NCI-H345 (cell line): ENCODE measurements at places on chromosomes 11 and 22.

- DNase-seq: no peak
Measured at GRCh38 chr11:86421946-86422345, 47.3 kb downstream of the CCDC81 start.

DNA sequence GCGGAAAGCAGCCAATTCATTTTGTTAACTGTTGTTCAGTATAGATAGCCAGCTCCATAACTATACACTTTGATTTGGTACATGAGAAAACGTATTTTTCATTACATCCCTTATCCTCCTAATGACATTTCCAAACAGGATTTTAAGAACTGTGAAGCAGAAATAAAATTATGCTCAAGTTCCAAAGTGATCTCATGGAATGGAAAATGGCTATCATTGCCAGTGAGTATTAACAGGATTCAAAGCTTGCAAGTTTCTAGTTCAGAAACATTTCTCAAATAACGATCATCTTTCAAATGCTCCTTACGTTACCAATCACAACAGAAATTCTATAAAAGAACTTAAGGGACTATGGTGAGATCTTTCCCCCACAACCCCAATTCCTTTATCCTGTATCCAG is 53.7 kb downstream of the CADM1 start:
- no peak for DNase-seq

DNA sequence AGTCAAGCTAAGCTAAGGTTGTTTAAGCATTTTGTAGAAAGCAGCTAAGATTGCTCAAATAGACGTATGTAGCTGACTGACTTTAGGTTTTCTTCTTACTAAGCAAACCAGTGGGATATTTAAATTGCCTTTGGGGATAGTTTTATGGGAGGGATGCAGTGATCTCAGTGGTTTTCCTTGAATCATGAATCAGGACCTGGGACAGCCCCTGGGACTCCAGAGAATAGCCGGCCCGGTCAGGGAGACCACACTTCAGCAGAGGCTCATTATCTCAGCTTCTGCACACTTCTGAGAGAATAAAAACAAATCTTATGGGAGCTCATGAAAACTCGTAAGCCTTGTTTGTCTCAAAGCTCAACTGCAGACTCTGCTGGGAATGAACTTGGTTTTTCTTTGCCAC is at the start of gene OR9I1:
Gene OR9I1 (minus strand): TSS at position 62 of the 400 bp plus-strand sequence. CDS start 6,086 bp downstream, outside the sequence.
- DNase-seq: no peak

DNA sequence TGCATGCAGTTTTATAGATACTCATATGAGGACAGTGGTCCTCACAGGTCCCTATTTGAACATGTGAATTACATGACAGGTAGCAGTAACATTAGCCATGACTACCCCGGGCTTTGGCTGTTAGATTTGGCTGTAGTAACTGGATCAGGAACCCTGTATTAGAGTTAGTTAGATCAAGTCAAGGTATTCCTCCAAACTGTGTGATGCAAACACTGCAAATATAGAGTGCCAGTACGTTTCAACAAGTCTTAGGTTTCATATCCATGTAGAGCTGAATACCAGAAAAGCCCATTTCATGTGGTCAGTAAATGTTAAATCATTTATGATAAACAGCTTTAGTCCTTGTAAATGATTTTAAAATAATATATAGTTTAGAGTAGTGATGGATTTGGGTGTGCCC is 29.5 kb upstream of the PITPNB start:
- no peak for DNase-seq

DNA sequence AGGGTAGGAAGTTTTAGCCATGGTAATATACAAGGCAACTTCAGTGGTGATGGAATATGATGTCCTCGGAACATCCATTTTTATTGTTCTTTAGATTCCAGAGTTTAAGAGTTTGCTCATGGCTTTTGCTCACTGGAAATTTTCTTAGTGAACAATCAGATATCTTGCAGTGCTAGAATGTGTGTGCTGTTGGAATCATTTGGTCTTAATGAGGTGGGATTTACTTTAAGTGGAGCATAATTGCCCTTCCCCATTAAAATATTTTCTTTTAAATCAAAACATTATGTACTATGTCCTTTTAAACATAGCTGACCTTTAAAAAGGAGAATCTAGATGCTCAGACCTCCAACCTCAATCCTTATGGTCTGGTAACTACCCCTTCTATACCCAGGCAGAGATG is 77.3 kb upstream of the LDLRAD3 start:
- no peak for DNase-seq

GRCh38 chr11:82930734-82931133 is 29.2 kb downstream of the DDIAS start:
- no peak for DNase-seq
